ENCODE measurements at places on chromosomes 16 and 17.
A peak's percentile ranks its signal among the peaks of the same experiment; 100 is the strongest.

GRCh38 chr16:29978564-29979270 lies 5.0 kb downstream of the TAOK2 start:
- DNase-seq = no peak

DNA sequence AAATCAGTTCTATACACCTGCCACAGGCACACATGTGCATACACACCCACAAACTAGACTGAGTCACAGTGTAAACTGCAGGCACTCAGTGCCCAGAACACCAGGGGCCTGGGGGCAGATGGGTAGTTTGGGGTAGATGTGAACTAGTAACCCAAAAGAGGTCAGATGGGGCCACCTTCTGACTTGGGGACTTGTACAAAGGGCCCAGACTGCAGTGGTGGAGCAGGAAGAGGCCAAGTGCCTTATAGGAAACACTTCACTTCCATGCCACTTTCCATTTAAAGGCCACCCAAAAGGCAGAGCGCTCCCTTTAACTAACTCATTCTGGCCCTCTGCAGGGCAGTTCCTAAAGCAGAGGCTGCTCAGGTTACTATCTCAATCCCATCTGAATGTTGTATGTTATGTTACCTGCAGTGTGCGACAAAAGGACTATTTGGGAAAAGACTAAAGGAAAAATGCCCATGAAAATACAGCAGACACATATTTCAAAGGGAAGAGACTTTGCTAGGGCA lies 27.8 kb upstream of the ERN1 start:
- no peak for DNase-seq

GRCh38 chr16:57911743-57912142 lies 59.2 kb downstream of the CNGB1 start:
- DNase-seq = no peak

- no peak for DNase-seq
Observed at GRCh38 chr17:2070241-2071023, 15.5 kb downstream of the HIC1 start.

- no peak for DNase-seq
Observed at GRCh38 chr17:31582151-31582907, 190.9 kb downstream of the RAB11FIP4 start.

- DNase-seq = no peak
Observed at GRCh38 chr16:1330260-1330914, 3.1 kb upstream of the BAIAP3 start.

GRCh38 chr17:79948945-79949655 lies 86.6 kb downstream of the TBC1D16 start:
- no peak for DNase-seq

DNA sequence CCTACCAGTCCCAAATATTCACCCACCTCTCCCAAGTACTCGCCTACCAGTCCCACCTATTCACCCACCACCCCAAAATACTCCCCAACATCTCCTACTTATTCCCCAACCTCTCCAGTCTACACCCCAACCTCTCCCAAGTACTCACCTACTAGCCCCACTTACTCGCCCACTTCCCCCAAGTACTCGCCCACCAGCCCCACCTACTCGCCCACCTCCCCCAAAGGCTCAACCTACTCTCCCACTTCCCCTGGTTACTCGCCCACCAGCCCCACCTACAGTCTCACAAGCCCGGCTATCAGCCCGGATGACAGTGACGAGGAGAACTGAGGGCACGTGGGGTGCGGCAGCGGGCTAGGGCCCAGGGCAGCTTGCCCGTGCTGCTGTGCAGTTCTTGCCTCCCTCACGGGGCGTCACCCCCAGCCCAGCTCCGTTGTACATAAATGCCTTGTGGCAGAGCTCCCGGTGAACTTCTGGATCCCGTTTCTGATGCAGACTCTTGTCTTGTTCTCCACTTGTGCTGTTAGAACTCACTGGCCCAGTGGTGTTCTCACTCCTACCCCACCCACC lies 29.8 kb downstream of the POLR2A start:
- DNase-seq = no peak

DNA sequence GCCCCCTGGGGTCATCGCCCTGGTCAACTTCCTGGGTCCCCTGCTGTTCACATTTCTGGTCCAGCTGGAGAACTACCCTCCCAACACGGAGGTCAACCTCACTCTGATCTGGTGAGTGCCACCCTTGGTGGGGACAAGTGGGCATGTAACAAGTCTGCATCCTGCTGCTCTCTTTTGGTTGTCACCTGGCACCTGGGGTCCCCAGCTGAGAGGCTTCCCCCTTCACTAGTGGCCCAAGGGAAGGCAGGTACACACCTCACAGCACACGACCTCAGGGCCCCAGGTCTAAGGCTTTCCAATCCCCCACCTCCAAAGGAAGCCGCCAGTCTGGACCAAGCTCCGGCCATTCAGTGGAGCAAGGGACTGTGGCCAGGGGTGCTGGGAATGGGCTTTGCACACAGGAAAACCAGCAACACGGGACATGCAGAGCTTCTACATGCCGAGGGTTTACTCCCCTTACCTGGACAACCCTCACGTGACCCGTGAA lies 4.4 kb downstream of the TMC8 start:
- no peak for DNase-seq

- DNase-seq = no peak
Observed at GRCh38 chr16:49681217-49681883, 174.6 kb downstream of the ZNF423 start.

DNA sequence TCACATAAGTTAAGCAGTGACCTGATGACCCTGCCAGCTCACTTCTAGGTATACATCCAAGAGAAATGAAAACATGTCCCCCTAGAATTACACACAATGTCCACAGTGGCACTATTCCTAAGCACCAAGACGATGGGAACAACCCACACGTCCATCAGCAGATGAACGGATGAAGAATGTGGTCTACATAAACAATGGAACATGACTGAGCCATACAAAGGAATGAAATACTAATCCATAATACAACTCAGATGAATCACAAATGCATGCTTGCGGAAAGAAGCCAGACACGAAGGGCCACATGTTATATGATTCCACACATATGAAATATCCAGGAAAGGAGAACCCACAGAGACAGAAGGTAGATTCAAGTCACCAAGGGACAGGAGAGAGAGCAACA lies 17.4 kb downstream of the USP22 start:
- DNase-seq = no peak

- DNase-seq = no peak
Observed at GRCh38 chr16:85259115-85259831, 147.0 kb upstream of the CIBAR2 start.

DNA sequence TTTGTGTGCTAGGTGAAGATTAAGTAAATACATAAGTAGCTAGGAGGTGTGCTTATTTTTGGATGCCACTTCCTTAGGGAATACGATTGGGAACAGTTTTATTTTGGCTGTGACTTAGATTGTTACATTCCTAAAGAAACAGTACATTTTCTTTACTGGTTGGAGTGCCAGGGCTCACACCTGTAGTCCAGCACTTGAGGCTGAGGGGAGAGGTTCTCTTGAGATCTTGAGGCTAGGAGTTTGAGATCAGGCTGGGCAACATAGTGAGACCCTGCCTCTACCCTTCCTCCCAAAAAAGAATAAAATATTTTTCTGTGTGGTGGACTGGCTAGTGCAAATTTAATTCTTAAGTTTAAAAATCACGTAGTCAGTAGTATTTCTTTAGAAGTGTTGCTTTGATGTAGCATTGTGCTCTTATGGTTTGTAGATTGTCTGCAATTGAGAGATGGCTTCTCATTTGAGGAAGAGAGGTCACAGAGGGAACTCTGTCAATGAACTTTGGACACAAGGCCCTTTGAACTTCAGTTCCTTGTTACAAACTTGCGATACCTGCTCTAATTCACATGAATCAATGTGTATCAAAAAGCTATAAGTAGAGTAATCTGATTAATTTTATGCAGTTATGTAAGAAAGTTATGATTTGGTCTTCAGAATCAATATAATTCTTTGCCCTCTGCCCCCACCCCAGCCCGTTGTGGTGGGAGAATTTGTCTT lies 7.1 kb downstream of the HAPSTR1 start:
- no peak for DNase-seq

DNA sequence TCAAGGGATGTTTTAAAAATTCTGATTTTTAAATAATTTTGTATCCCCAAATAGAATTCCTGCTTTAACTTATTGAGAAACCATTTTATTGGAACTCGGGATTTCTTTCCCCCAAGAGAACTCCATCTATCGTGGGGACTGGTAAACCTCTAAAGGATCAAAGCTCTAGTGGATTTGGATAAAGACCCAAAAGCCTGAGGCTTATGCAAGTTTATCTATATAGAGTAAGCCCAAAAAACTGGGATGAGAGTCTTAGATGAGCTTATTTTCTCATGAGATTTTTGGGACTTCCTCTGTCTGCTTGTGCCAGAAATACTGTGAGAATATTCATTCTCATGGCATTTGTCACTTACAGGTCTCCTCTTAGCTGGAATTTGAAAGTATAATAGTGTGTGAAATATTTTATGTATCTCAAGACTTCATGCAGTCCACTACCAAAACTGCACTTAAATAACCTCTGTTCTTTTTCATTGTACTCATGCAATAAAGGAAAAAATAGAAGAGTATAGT lies 333.1 kb downstream of the BCAS3 start:
- no peak for DNase-seq

DNA sequence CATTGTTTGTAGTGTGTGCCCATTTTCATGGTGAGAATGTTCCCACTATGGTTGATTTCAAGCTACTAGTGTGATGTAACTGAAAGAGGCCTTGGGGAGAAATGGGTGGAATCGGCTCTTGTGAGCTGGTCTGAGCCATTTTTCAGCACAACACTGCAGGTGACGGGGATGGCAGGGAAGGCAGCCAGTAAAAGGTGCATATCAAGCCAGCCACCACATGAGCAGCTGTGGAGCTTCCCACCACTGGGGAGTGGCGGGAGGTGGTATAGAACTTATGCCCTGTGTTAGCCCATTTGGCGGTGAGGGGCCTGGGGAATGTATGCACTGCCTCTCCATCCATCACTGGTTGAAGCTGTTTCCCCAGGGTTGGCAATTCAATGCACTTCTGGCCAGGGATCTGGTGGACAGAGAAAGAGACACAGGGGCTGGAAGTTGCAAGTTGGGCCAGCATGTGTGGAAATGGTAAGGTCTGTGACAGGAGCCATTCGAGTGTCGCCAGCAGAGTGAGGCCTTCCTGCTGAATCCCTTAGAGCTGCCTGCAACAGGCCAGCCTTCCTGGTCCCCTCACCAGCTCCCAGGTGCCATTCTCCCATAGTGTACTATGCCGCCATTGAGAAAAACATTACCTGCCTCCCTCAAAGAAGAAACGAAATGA lies 31.7 kb upstream of the BRD7 start:
- DNase-seq = no peak

DNA sequence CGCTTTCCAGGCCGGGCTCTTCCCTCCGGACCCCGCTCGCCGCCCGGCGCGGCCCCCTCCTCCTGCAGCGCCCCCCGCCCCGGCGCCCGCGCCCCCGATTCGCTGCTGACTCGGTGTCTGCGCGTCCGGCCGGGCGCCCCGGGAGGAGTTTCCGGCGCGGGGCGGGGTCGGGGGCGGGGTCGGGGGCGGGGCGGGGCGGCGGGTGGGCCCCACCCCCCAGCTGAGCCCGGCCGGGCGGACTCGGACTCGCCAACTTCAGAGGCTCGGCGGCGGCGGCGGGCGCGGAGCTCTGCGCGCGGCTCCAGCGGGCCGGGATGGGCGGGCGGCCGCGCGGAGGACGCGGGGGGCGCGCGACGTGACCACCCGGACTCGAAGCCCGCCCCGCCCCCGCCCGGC lies at the start of gene METRNL:
METRNL (plus strand) TSS at position 258 of the 396 bp plus-strand sequence. CDS start 207 bp downstream, outside the sequence.
- DNase-seq = no peak

GRCh38 chr16:79756571-79756970 lies 156.0 kb upstream of the MAF start:
- DNase-seq = no peak

DNA sequence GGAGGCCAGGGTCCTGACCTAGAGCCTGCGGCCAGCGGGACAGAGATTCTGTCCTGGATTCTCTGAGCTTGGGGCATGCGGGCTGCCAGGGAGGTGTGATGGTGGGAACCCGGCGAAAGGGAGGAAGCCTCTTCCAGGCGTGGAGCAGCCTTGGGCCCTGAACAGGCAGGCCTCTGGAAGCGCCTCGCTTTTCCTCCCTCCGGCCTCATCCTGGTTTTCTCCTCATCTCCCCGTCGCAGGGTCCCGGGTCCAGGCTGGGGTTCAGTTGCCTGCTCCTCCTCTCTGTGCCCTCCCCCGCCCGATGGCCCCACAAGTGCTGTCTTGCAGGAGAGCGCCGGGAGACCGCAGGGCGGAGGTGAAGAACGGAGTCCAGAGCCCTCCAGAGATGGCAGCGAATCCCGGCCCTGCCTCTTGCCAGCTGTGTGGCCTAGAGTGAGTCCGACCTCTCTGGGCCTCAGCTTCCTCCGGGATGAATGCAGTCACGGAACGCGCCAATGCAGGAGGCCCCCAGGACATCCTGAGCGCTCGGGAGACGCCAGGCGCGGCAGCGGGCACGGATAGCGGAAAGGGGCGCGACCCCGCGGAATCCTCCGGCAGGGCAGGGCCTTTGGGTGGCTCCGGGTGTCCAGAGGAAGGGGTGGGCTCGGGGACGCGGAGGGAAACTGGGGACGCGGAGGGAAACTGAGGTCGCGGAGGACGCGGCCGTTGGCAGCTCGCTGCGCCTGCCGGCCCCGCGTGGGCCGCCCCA lies 553 bp upstream of the RAB11FIP4 start:
- DNase-seq = no peak

- no peak for DNase-seq
Observed at GRCh38 chr17:60348616-60349015, 43.3 kb downstream of the USP32 start.

DNA sequence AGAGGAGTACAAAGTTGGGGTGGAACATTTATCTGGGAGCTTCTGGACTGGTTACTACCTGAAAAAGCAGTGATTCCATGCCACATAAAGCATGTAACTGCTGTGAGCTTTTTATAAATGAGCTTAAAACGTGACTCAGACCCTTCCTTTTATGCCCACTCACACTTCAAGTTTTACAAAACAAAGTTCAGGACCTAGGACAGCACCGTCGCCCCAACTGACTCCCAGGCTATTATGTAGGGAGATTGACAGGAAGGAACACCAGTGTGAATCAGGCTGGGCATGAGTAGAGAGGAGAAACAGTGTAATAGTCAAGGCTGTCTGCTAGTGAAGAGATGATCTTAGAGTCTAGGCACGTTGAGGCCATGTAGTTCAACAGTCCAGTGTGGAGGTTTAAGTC lies 91.6 kb upstream of the DNAH9 start:
- DNase-seq = no peak

- DNase-seq = peak; percentile 80
Observed at GRCh38 chr17:4604111-4604644, 19.8 kb downstream of the SMTNL2 start.

- no peak for DNase-seq
Observed at GRCh38 chr16:26261621-26262020, 569.9 kb downstream of the HS3ST4 start.

DNA sequence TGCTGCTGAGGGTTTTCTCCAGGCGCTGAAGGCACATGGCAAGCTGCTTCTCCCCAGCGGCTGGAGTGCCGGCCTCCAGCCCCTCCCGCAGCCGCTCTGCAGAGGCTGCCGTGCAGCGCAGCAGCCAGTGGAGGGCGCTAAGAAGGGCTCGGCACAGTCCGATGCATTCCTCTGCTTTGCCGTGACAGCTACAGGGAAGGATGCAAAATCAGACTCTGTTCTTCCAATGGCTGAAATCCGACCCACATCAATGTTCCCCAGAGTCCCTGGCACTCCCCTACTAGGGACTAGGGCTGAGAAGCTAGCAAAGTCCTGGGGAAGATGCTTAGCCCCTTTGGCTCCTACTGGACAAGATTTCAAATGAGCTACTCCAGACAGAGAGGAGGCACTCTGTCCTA lies 19.0 kb downstream of the MED24 start:
- DNase-seq = no peak

Measured in SHP77 treated with DMSO at 0.1 percent for 48 hours (cell line).